GM18507 (cell line): ENCODE measurements at places on chromosomes 7 and 10.

GRCh38 chr10:52443419-52444388, 129.6 kb downstream of the DKK1 start:
- DNase-seq: no peak

DNA sequence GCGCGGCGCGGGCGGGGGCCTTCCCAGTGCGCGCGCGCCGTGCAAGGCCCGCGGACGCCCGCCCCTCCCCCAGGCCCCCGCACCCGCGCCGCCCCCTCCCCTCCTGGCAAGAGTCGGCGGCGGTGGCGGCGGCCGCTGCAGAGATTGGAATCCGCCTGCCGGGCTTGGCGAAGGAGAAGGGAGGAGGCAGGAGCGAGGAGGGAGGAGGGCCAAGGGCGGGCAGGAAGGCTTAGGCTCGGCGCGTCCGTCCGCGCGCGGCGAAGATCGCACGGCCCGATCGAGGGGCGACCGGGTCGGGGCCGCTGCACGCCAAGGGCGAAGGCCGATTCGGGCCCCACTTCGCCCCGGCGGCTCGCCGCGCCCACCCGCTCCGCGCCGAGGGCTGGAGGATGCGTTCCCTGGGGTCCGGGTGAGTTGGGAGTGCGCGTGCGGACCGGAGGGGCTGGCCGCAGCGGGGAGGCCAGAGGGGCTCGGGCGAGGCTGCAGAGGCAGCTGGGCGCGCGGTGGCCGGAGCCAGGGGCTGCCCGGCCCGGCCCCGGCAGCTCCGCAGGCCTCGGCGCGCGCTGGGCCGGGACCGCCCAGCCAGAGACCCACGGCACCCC, at the start of gene BMPR1A:
BMPR1A (plus strand) TSS at position 109 of the 602 bp plus-strand sequence. CDS start 119,400 bp downstream, outside the sequence.
- no peak for DNase-seq

GRCh38 chr7:16419859-16420258, 1.5 kb downstream of the CRPPA start:
- DNase-seq: no peak

GRCh38 chr7:26340476-26341018, 48.9 kb downstream of the SNX10 start:
- no peak for DNase-seq

- DNase-seq: no peak
Measured at GRCh38 chr10:100741378-100742075, 3.9 kb upstream of the PAX2 start.

- no peak for DNase-seq
Measured at GRCh38 chr10:128686630-128687278, 560.5 kb upstream of the MKI67 start.

- DNase-seq: no peak
Measured at GRCh38 chr7:158317238-158318205, 270.1 kb downstream of the PTPRN2 start.

- no peak for DNase-seq
Measured at GRCh38 chr7:120617275-120617674, 240.7 kb downstream of the TSPAN12 start.

DNA sequence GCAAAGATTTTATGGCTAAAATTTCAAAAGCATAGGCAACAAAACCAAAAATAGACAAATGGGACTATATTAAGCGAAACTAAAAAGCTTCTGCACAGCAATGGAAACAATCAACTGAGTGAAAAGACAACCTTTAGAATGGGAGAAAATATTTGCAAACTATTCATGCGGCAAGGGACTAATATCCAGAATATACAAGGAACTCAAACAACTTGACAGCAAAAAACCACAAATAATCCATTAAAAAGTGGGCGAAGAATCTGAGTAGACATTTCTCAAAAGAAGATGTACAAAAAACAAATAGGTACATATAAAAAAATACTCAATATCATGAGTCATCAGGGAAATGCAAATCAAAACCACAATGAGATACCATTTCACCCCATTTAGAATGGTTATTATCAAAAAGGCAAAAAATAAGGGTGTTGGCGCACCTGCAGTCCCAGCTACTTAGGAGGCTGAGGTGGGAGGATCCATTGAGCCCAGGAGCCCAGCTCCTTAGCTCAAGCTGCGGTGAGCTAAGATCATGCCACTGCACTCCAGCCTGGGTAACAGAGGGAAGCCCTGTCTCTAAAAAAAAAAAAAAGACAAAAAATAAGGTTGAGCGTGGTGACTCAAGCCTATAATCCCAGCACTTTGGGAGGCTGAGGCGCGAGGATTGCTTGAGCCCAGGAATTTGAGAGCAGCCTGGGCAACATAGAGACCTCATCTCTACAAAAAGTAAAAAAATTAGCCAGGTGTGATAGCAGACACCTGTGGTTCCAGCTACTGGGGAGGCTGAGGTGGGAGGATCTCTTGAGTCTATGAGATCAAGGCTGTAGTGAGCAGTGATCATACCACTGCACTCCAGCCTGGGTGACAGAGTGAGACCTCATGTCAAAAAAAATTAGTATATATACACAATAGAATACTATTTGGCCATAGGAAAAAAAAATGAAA, 4.2 kb upstream of the CCM2 start:
- DNase-seq: no peak

DNA sequence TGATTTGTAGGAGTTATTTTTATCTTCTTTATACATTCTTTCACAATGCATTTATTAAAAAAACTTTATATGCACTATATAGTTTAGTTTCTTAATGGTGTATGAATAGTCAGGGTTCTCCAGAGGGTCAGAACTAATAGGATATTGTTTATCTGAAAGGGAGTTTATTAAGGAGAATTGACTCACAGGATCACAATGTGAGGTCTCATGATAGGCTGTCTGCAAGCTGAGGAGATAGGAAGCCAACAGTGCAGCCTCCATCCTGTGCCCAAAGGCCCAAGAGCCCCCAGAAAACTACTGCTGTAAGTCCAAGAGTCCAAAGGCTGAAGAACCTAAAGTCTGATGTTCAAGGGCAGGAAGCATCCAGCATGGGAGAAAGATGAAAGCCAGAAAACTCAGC, 192.8 kb upstream of the AHR start:
- no peak for DNase-seq

- no peak for DNase-seq
Measured at GRCh38 chr10:78473006-78473405, 439.3 kb downstream of the RPS24 start.

DNA sequence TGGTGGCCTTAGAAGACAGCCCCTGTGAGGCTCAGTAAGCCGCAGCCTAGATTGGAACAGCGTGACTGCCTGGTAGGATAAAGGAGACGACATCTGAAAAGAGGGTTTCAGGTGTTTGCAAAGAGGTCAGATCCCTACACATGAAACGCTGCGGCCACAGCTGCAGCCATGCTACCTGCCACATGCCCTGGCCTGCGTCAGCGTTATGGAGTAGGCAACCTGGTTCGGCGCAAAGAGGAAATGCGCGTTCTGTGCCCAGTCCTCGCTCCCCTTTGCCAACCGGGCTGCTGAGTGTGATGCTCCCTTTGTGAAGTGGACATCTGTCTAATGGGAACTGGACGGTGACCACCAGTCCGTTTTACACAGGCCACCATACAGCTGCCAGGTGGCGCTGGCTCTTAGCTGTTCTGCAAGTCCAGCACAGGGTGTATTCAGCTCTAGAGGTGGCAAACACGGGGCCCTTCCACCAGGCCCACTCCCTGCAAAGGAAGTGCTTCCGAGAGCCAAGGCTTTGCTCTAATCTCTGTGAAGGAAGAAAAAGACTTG, 160.3 kb downstream of the CELF2 start:
- no peak for DNase-seq

- no peak for DNase-seq
Measured at GRCh38 chr7:135333200-135333599, 99.6 kb downstream of the STRA8 start.

- no peak for DNase-seq
Measured at GRCh38 chr7:157033483-157034473, 23.3 kb upstream of the MNX1 start.

DNA sequence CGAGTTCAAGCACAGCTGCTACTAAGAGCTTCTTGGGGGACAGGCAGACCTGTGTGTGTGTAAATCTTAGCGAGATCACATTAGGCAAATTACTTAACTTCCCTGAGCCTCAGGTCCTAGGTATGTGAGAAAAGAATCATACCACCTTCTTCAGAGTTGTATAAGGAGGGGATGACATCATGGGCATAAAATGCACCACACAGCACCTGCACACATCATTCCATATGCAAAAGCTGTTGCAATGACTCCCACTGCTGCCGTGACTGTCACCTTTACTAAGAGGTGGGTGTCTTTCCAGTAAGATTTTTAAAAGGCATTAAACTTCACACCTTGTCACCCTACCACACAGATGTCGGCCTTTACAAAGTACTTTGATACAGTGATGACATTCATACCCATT, 146.0 kb downstream of the FANK1 start:
- no peak for DNase-seq

- DNase-seq: no peak
Measured at GRCh38 chr7:113891828-113892227, 27.0 kb downstream of the PPP1R3A start.

DNA sequence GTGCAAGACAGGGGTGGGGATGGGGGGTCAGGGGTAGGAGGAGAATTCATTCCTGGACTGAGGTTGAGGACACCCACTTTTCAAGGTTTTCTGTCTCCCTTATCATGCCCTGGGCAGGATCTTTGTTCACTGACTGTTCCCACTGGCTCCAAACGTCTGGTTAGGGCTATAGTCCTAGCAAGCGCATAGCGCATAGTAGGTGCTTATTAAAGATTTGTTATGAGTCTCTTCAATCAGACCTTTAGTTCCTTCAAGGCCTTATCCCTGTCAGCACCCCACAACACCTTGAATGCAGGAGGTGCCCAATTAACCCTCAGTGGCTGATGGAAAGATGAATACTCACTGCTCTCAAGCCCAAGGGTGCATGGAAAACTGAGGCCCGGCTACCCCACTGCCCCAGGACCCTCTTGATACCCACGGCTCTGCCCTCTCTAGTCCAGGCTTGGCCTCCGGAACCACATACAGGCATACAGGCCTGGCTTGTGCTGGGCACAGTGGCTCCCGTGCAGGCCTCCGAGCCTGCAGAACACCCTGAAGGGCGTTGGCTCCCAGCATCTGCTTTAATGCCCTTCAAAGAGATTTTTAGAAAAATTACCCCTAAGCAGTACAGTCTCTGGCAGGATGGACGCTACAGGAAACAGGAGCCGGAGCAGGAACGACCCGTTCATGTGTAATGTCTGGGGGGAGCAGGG, 177.7 kb downstream of the SH3PXD2A start:
- no peak for DNase-seq

DNA sequence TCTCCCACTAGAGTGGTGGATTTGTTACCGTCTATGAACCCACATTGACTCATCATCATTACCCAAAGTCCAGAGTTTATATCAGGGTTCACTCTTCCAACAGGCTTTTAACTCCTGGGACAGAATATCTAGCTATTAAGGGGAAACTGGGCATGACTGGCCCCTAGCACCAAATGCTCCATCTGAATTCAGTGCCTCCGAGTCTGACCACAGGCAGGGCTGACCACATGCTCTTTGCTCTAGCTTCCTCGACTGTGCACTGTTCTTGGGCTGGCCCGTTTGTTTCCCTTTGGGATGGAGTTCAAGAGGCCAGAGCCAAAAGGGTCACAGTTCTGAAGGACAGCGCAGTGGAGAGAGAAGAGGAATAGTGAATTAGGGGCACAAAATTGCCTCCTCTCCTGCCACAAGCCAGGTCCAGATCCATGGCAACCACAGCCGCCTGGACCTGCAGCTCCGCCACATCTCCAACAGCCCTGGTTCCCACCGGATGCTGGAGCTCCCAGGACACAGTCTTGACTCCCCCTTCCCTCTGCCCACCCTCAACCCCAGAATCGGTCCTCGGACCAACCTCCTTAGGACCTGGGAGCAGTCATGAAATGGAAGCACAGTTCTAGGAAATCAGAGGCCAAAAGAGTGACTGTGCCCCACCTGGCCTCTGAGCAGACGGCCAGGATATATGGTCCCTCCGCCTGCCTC, 16.2 kb downstream of the CAMK2G start:
- DNase-seq: no peak

DNA sequence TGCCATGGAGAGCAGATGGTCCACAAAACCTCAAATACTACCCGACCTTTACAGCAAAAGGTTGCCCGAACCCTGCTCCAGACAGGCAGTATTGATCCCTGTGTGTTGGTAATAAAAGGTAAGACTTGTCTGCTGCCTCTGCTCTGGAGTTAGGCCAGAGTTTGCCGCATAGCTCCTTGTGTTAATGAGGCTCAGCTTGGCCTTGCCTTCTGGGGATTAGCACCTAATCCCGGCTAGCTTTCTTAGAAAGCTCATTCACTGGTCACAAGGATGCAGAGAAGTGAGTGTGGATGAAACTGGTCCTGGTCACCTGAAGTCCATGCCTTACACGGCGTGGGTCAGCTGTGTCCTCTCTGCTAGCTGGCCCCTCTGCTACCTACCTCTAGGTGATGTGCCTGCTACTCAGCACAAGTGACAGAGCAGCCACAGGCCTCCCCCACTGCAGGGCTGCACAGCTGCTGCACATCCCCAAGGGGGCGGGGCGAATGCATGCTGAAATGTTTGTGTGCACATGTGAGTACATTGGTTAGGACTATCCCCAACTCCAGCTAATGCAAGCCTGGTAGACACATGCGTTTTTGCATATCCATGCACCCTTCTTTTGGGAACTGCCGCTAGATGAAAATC, 31.7 kb upstream of the SYPL1 start:
- no peak for DNase-seq

- DNase-seq: no peak
Measured at GRCh38 chr10:77311186-77311585, 326.4 kb downstream of the KCNMA1 start.

DNA sequence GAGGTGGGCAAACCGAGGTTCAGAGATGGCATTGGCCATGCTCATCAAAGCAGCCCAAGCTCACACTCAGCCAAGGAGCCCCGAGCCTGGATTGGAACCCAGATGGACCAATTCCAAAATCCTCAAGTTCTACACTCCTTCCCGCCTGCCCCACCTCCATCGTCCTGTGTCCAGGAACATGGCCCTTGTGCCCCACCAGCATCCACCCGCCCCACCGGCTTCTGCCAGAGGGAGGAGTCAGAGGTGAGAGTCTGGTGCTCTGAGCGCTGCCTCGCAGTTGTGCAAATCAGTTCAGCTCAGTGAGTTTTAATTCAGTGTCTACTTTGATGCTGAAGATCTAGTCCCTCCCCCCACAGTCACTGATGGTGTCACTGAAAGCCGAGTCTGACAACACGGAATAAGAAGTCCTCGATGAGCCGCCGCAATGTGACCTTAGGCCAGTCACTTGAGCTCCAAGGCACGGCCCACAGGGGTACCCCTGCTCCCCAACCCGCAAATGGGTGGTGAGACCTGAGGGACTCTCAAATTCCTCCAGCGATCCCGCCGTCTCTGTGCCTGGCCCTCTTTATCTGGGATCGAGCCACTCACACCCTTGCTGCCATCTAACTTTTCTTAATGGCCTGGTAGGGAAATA, 26.3 kb downstream of the PRKAG2 start:
- DNase-seq: no peak

DNA sequence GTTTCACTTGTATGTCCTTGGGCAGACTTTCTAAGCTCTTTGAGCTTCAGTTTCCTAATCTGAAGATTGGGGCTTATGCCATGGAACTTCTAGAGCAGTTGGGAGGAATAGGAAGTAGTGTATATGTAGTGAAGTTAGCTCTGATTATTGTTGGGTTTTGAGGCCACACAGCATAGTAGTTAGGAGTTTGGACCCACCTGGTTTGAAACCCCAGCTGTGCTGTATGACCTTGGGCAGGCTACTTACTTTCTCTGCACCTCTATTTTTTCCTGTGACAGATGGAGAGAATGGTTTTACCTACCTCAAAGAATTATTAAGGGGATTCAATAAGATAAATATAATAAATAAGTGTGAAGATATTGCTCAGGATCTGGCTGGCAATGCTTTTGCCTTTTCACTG, 61.4 kb upstream of the ADRB1 start:
- DNase-seq: no peak
